ENCODE measurements at places on chromosomes 5 and 9. TPM values are rescaled to one million over a fixed set of nuclear protein-coding genes. Genes with fewer than 3 reads are reported as not detected.

DNA sequence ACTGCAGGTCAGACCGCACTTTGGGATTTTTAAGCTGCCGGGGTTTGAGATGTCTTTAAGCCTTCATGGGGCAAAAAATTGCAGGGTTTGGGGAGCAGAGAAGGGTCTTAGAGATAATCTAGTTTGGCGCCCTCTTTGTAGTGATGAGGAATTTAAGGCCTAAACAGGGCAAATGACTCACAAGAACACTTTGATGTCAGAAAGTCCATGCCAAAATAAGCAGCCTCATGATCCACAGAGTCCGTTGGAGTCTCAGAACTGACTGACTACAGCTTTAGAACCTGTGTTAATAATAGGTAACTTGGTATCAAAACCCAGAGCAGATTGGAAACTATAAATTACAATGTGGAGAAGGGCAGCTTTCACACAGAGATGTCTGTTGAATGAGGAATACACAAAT lies 35.9 kb upstream of the PTGS1 start:
- no peaks in the 10 kb centered on the region for H3K36me3 ChIP-seq
- H3K4me3 ChIP-seq = no peak overlapping the region
- H3K4me1 ChIP-seq = no peaks in the 10 kb centered on the region
- H3K27me3 ChIP-seq = no peaks in the 10 kb centered on the region
- DNase-seq = no peak

GRCh38 chr9:75019022-75019421 lies 9.1 kb downstream of the CARNMT1 start:
- no peaks in the 10 kb centered on the region for H3K4me1 ChIP-seq
- no peak overlapping the region for H3K27ac ChIP-seq
- no peak for DNase-seq

DNA sequence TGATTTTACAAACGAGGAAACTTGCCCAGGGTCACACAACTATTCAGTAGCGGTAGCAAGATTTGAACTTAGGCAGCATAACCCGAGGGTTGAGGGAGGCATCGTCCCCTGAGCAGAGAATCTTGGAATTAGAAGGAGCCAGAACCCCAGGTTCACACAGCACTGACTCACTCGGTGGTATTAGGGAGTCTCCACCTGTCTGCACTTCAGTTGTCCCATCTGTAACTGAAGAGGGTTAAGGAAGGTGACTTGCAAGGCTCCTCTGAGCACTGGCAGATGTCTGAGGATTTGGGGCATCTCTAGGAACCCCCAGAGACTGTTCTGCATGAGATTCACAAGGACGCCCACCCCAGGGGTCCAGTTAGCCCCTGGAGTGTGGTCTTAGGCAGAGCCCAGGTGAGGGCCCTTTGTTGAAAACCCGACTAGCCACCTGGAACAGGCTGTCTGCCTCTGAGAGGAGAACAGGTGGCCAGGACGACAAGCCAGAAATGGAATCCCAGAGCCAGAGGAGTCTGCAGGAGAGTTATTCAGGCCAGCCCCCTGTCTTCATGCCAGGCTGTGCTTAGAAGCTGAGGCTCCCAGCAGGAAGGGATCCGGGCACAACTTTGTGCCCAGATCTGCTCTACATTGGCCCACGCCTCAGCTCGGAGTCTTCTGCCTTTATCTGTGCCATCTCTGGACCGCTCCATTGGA lies 50.0 kb upstream of the ORM1 start:
- no peaks in the 10 kb centered on the region for H3K4me1 ChIP-seq
- H3K4me3 ChIP-seq = no peak overlapping the region
- no peak overlapping the region for H3K27ac ChIP-seq
- peak; percentile 20 for DNase-seq
- H3K36me3 ChIP-seq = no peaks in the 10 kb centered on the region

DNA sequence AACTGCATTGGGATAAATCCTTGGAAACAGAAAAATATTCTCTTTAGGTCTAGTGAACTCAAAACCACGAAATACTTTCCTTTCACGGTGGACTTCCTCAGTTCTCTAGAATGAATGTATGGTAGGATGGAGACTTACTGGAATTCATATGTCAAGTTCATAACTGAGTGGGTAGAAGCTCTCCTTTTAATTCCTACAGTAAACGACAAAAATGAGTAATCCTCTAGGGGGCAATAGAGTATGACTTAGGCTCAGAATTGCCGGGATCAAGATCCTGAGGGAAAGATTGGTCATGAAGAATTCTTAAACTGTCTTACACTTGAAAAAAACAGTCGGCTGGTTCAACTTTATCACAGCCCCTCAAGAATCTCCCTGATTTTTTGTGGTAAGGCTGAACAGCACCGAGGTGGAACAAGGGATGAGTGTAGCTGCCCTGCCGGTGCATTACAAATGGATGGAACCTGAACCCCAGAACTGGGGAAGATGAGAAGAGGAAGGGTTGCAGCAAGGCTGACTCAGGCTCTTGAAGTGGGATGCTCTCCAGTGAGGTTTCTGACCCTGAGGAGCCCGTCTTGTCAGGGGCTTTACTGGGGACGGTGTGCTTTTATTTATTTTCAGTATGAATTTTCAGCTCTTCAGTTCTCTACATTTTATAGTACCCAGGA lies 14.0 kb upstream of the LOX start:
- DNase-seq = no peak
- no peaks in the 10 kb centered on the region for H3K4me1 ChIP-seq
- no peak overlapping the region for H3K27ac ChIP-seq
- H3K36me3 ChIP-seq = no peaks in the 10 kb centered on the region
- H3K4me3 ChIP-seq = no peak overlapping the region
- no peaks in the 10 kb centered on the region for H3K27me3 ChIP-seq

- no peak for DNase-seq
- H3K27ac ChIP-seq = no peak overlapping the region
- H3K4me1 ChIP-seq = no peaks in the 10 kb centered on the region
- H3K36me3 ChIP-seq = no peaks in the 10 kb centered on the region
- H3K27me3 ChIP-seq = no peaks in the 10 kb centered on the region
These were observed 62.1 kb downstream of the SEMA5A start for GRCh38 chr5:9483779-9484178.

DNA sequence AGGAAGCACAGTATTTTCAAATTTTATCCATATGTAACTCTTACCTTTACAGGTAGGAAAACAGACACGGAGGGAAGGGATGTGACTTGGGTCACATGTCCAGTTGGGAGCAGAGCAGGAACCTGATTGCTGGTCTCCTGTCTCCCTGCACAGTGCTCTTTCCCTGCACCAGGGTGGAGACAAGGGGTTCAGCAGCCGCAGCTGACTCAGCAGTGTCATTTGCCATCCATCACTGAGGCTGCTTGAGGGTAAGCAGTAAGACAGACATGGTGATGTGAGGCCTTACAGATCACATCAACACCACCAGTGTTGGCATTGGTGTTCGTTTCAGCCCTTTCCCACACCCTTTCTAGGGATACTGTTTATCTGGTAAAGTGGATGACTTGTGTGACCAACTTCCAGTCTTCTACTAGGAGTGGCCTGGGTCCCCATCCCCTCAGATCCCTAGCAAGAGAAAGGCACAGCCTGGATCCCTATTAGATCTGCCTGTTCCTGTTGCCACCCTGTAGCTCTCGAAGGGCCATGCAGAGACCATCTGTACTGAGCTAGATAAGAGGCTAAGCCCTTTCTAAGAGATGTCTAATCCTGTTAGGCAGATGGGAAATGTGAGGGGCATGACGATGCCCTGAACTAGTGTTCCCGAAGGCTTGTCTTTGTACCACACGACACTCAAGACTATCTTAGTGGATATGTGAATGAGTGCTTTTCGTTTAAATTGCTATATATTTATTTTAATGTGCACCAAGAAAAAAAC lies 29.1 kb downstream of the FRMPD1 start:
- no peak for DNase-seq
- no peak overlapping the region for H3K4me3 ChIP-seq
- H3K4me1 ChIP-seq = no peaks in the 10 kb centered on the region
- no peaks in the 10 kb centered on the region for H3K36me3 ChIP-seq
- no peaks in the 10 kb centered on the region for H3K27me3 ChIP-seq
- no peak overlapping the region for H3K27ac ChIP-seq

DNA sequence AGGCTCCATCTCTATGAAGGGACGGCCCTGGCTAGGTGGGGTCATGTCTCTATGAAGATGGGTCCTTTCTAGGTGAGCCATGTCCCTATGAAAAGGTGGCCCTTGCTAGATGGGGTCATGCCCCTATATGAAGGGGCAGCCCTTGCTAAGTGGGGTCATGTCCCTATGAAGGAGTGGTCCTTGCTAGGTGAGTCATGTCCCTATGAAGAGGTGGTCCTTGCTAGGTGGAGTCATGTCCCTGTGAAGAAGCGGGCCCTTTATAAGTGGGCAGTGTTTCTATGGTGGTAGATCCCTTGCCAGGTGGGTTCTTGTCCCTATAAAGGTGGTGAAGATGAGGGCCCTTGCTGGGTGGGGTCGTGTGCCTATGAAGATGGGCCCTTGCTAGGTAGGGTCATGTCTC lies 283.0 kb upstream of the IRX2 start:
- no peaks in the 10 kb centered on the region for H3K4me1 ChIP-seq
- H3K27me3 ChIP-seq = no peaks in the 10 kb centered on the region
- no peak overlapping the region for H3K4me3 ChIP-seq
- DNase-seq = no peak

DNA sequence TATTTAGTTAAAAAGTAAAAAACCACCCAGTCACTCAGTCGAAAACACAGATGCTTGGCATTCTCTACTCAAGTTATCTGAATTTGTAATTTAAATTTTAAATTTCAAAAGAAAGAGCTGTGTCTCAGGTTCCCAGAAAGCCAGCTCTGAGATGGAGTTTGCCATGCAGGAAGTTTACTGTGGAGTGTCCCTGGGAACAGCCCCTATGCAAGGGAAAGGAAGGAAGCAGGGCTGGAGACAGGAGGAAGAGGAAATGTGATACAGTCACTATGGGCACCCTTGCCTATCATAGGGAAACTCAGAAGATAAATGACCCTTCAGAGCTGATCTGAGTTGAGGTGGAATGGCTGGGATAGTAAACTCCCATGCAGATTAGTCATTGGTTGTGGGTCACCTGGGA lies 408.8 kb upstream of the ACTBL2 start:
- no peak for DNase-seq
- H3K27ac ChIP-seq = no peak overlapping the region
- no peaks in the 10 kb centered on the region for H3K27me3 ChIP-seq
- no peaks in the 10 kb centered on the region for H3K4me1 ChIP-seq
- no peak overlapping the region for H3K4me3 ChIP-seq
- no peaks in the 10 kb centered on the region for H3K36me3 ChIP-seq

DNA sequence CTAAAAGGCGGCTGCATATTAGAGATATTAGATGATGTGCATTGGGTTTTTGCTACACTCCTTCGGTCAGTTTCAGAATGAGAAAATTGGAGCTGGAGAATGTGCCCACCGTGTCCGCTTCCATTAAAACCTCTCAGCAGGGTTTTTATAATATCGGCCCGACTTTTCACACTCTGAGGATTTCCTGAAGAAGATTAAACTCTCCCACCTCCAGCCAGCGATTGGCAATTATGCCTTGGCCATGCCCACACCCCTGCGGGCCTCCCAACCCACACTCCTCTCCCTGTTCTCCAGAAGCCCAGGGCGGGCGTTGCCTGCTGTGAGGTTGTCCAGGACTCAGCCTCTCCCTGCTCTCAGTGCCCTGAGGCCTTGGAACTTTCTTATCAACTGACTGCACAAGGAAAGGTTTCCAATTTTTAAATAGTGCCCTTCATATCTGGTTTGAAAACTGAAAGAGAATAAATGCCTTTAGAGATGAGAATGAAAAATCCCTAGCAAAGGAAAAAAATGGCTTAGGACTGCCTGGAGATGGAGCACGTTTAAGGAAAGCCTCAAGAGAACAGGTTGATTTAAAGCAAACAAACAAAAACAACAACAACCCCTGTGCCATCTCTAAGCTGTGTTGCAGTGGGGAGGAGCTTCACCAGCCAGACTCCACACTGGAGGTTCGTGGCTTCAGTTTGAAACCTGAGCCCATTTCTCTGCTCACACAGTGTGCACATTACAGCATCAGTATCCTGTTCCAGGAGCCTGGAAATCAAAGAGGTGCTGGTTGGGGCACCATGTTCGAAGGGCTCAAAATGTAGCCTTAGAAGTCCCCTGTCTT lies 292.9 kb downstream of the NSG2 start:
- no peak for DNase-seq
- H3K27me3 ChIP-seq = peaks cover 3% of the 10 kb centered on the region
- H3K36me3 ChIP-seq = no peaks in the 10 kb centered on the region
- no peaks in the 10 kb centered on the region for H3K4me1 ChIP-seq

- H3K27ac ChIP-seq = no peak overlapping the region
- DNase-seq = no peak
- no peaks in the 10 kb centered on the region for H3K36me3 ChIP-seq
- H3K4me1 ChIP-seq = no peaks in the 10 kb centered on the region
These were observed 234.7 kb downstream of the NMUR2 start for GRCh38 chr5:152170350-152170749.

GRCh38 chr9:104539275-104539674 lies 2.6 kb upstream of the OR13C3 start:
- no peak overlapping the region for H3K27ac ChIP-seq
- no peaks in the 10 kb centered on the region for H3K4me1 ChIP-seq
- no peaks in the 10 kb centered on the region for H3K36me3 ChIP-seq
- no peaks in the 10 kb centered on the region for H3K27me3 ChIP-seq
- DNase-seq = no peak
- H3K4me3 ChIP-seq = no peak overlapping the region

DNA sequence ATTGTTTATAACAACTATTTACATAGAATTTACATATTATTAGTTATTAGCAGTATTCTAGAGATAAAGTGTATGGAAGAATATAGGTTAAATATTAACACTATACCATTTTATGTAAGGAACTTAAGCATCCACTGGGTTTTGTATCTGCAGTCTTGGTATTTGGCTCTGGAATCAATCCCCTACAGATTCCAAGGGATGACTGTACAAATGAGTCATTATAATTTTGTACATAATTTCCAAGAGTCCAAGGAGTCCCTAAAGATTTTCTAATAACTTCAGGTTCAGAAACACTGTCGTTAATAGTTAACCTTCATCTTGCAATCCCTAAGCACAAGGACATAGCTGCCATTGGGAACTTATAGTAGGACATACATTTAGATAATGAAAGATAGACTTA lies 254.8 kb upstream of the PDE4D start:
- H3K27me3 ChIP-seq = no peaks in the 10 kb centered on the region
- H3K36me3 ChIP-seq = no peaks in the 10 kb centered on the region
- H3K27ac ChIP-seq = no peak overlapping the region
- no peak for DNase-seq
- no peaks in the 10 kb centered on the region for H3K4me1 ChIP-seq

The FAM200C gene
- 0.98 TPM for total RNA-seq

The PHF19 gene
- 5.5 TPM for total RNA-seq

The PKD2L2 gene
- total RNA-seq = not detected

The SUSD3 gene
- total RNA-seq = 6.5 TPM

The ZFP2 gene
- total RNA-seq = 0.18 TPM

The NPDC1 gene
- total RNA-seq = 14.9 TPM

The RUSC2 gene
- total RNA-seq = 12.9 TPM

The PCDHGB3 gene
- 0.56 TPM for total RNA-seq

The MOB3B gene
- total RNA-seq = 2.3 TPM

The SLC34A3 gene
- not detected for total RNA-seq

The RARS1 gene
- 29.3 TPM for total RNA-seq

Measured in right lobe of liver (tissue), 6 donors.